ENCODE measurements at places on chromosomes 2 and 18. TPM values are rescaled to one million over a fixed set of nuclear protein-coding genes. Genes with fewer than 3 reads are reported as not detected.

- peak overlapping the region; percentile 74 for H3K4me3 ChIP-seq
- H3K36me3 ChIP-seq = peaks cover 2% of the 10 kb centered on the region
- no peak for DNase-seq
- H3K27ac ChIP-seq = peak overlapping the region; percentile 40
- peaks cover 82% of the 10 kb centered on the region for H3K27me3 ChIP-seq
- H3K4me1 ChIP-seq = peaks cover 24% of the 10 kb centered on the region
Measured at GRCh38 chr2:66432801-66433694, 1.9 kb upstream of the MEIS1 start.

- H3K4me3 ChIP-seq = no peak overlapping the region
- H3K27me3 ChIP-seq = peaks cover 2% of the 10 kb centered on the region
- no peaks in the 10 kb centered on the region for H3K4me1 ChIP-seq
Measured at GRCh38 chr2:18531194-18531593, 29.3 kb downstream of the RDH14 start.

DNA sequence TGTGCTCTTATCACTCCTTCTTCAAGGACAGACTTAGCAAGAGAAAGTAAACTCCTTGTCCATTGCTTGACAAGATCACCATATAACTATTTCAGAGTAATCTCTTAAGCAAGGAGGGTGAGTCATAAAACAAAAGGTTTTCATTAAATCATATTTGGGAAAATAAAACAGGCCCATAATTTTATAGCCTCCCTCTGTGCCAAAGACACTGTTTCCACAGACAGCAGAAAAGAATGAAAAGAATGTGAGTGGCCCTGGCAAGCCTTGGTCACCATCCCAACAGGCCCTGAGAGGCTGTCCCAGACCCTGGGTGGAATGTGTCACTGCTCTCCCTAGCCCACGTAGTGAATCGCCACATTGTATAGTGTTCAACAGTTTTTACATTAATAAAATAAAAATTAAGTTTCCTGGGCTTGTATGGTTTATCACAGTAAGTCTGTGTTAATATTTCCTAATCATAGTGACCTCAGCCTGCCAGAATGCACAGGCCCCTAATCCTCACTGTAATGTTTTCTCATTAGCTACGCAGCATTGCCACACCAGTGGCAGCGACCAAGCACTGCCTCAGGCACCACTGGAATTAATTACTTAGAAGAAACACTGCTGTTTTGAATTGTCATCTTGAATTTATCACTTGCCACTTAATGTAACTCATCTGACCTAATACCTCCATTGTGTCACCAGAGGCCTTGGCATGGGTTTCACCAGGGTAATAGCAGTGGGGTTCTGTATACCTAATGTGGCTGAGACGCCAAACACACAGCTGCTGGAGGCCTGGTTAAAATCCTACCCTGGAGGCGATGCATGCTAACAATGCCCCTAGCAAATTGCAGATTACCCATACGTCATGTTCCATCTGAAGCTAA, 401.9 kb downstream of the LNPK start:
- H3K36me3 ChIP-seq = no peaks in the 10 kb centered on the region
- no peak for DNase-seq
- H3K4me1 ChIP-seq = no peaks in the 10 kb centered on the region
- no peaks in the 10 kb centered on the region for H3K27me3 ChIP-seq

DNA sequence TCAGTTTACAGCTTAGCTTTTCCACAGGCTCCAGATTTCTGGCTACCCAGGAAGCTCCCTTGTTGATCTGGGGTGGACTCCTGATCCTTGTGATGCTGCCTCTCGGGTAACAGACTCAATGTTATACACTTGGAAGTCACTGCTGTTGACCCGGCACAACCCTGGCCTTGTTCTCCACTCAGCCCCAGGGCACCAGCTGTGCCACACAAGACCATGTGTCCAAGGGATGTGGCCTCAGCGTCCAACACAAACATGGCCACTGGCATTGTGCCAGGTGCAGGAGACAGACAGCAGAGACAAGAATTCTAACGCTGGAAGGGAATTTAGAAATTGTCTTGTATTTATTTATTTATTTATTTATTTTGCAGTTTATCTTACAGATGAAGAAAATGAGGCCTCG, 39.0 kb upstream of the PPP4R1 start:
- peaks cover 5% of the 10 kb centered on the region for H3K27me3 ChIP-seq
- no peak overlapping the region for H3K4me3 ChIP-seq
- H3K4me1 ChIP-seq = no peaks in the 10 kb centered on the region
- H3K36me3 ChIP-seq = no peaks in the 10 kb centered on the region

PXDN gene
- total RNA-seq = 1.7 TPM
